MCF 10A (cell line): ENCODE measurements at places on chromosomes 5 and 9. TPM values are rescaled to one million over a fixed set of nuclear protein-coding genes. Genes with fewer than 3 reads are reported as not detected.

DNA sequence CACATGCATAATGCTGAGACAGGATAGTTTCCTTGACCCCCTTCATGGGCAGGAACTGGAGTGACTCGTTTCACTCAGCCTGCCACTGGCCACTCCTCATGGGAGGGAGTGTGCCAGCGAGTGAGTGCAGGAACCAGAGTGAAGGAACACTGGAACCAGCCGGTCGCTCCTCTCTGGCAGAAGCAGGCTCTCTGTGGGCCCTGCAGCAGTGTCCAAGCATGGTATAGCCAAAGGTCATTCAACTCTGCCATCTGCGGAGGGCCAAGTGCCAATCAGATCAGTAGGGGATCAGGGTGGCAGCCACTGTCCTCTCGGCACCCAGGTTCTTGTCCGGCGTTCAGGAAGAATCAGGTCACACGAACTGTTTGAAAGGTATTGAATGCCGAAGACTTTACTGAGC lies 169.3 kb upstream of the PPP1R2B start:
- no peak for DNase-seq
- no peaks in the 10 kb centered on the region for H3K36me3 ChIP-seq
- no peaks in the 10 kb centered on the region for H3K27me3 ChIP-seq
- H3K4me3 ChIP-seq: no peak overlapping the region
- H3K27ac ChIP-seq: no peak overlapping the region

DNA sequence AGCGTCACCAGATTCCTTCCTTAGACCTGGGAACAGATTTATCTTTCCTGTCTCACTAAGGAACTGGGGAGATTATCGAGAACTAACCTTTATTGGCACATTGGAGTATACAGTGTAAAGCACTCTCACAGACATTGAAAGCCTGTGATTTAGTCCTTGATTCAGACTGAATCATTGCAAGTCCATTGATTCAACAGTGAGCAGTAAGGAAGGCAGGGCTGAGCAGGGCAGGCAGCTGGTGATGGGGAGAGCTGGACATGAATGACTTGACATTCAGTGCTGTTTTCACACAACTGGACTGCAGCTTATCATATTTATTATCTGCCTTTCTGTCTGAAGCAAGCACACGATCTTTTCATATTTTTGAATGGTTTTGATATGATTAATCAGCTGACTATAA lies 16.2 kb downstream of the ISOC1 start:
- no peak overlapping the region for H3K4me3 ChIP-seq
- H3K27me3 ChIP-seq: no peaks in the 10 kb centered on the region
- DNase-seq: no peak

DNA sequence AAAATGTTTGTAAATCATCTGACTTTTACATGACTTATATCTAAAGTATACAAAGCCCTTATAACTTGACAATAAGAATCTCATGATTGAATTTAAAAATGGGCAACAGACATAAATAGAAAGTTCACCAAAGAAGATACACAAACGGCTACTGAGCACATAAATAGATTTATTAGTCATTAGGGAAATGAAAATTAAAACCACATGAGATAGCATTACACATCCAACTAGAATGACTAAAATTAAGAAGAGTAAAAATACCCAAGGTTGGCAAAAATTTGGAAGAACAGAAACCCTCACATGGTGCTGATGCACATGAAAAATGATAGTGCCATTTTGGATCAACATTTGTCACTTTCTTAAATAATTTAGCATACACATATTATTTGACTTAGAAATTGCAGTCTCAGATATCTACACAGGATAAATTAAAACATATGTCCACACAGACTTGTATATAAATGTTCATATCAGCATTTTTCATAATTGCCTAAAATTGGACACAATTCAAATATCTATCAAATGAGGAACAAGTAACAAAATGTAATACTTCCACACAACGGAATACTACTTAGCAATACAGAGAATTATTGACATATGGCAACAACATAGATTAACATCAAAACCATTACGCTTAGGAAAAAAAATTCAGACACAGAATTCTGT lies 359.1 kb upstream of the DAB2 start:
- no peaks in the 10 kb centered on the region for H3K27me3 ChIP-seq
- H3K36me3 ChIP-seq: no peaks in the 10 kb centered on the region

The PKD2L2 gene
- not detected in 2 replicates for total RNA-seq

- no peaks in the 10 kb centered on the region for H3K4me1 ChIP-seq
- H3K36me3 ChIP-seq: no peaks in the 10 kb centered on the region
- no peak overlapping the region for H3K4me3 ChIP-seq
Observed at GRCh38 chr5:143695244-143695864, 116.6 kb upstream of the HMHB1 start.

DNA sequence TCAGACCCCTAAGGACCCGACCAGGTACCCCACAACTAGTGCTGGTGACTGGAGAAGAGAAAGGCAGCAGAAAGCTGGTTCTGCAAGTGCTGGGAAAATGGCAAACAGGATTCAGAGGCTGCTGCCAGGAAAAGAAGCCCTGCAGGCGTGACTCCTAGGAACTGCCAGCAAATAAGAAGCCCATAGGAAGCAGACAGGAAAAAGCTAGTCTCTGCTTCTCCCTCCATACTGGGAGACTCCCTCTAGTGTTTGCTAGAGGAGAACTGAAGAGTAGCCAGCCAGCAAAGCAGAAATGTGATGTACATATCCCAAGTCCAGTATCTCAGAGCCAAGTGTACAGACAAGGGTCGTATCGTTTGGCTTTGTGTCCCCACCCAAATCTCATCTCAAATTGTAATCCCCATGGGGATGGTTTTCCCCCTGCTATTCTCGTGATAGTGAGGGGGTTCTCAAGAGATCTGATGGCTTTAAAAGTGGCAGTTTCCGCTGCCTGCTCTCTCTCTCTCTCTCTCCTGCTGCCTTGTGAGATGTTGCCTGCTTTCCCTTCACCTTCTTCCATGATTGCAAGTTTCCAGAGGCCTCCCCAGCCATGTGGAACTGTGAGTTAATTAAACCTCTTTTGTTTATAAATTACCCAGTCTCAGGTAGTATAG lies 38.1 kb upstream of the TUSC1 start:
- H3K27ac ChIP-seq: no peak overlapping the region
- no peak overlapping the region for H3K4me3 ChIP-seq
- H3K27me3 ChIP-seq: peaks cover 40% of the 10 kb centered on the region
- H3K4me1 ChIP-seq: no peaks in the 10 kb centered on the region
- DNase-seq: peak; percentile 80

GRCh38 chr9:14238518-14238917 lies 75.4 kb downstream of the NFIB start:
- DNase-seq: peak; percentile 86
- H3K36me3 ChIP-seq: peaks cover 3% of the 10 kb centered on the region
- H3K4me3 ChIP-seq: peak overlapping the region; percentile 66
- H3K4me1 ChIP-seq: peaks cover 42% of the 10 kb centered on the region
- peak overlapping the region; percentile 84 for H3K27ac ChIP-seq

DNA sequence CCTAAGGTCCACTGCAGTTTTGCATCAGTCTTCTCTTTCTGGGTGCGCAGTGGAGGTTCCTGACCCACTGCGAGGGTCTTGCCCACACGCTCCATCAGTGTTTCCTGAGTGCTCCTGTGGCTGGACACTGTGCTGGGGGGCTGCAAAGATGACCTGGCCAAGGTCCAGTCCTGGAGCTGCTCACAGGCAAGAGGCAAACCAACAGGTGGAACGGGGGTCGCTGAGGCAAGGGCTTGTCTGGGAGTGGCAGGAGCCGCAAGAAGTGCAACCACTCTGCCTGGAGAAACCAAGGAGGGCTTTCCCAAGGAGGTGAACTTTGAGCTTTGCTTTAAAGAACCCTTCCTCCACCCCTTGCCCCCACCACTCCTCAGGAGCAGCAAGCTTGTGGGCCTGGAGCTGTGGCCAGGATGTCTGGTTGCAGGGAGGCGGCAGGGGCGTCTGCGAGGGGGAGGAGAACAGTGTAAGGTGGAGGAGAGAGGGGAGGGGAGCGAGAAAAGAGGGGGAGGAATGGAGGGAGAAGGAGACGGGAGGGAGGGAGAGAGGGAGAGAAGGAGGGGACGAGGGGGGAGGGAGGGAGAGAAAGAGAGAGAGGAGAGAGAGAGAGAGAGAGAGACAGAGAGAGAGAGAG lies 444 bp upstream of the CPLX2 start:
- DNase-seq: no peak
- H3K4me1 ChIP-seq: no peaks in the 10 kb centered on the region
- H3K36me3 ChIP-seq: no peaks in the 10 kb centered on the region
- H3K4me3 ChIP-seq: no peak overlapping the region
- H3K27me3 ChIP-seq: peaks cover 67% of the 10 kb centered on the region

DNA sequence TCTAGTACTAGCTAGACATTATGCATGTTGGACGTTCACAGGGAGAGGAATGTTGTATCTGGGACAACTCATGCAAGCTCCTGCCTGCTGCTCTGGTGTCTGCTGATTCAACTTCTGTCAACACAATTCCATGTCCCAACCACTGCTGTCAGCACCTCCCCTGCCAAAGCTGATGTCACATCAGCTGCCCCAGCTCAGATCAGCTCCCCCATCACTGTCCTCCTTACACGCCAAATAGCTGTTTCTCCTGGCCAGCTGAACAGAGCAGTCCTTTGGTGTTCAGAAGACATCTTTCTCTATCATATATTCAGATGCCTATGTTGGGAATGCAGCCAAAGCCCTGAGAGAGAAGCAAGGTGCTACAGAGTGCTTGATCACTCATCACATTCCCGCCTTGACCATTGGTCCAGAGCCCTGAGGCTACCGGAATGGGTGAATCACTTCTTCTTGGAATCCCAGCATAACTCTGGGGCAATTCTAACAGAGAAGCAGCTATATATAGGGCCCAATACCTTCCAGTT lies 223.3 kb downstream of the SEC61B start:
- no peak overlapping the region for H3K4me3 ChIP-seq
- no peaks in the 10 kb centered on the region for H3K36me3 ChIP-seq
- peaks cover 9% of the 10 kb centered on the region for H3K4me1 ChIP-seq
- peaks cover 8% of the 10 kb centered on the region for H3K27me3 ChIP-seq
- H3K27ac ChIP-seq: no peak overlapping the region
- peak; percentile 97 for DNase-seq

- no peak overlapping the region for H3K27ac ChIP-seq
- H3K4me1 ChIP-seq: peaks cover 26% of the 10 kb centered on the region
- H3K4me3 ChIP-seq: no peak overlapping the region
- H3K27me3 ChIP-seq: no peaks in the 10 kb centered on the region
Observed at GRCh38 chr5:135234242-135234641, 164.8 kb downstream of the MACROH2A1 start.

GRCh38 chr9:135774794-135775525 lies 73.0 kb downstream of the KCNT1 start:
- DNase-seq: no peak
- H3K27ac ChIP-seq: no peak overlapping the region
- no peaks in the 10 kb centered on the region for H3K36me3 ChIP-seq

DNA sequence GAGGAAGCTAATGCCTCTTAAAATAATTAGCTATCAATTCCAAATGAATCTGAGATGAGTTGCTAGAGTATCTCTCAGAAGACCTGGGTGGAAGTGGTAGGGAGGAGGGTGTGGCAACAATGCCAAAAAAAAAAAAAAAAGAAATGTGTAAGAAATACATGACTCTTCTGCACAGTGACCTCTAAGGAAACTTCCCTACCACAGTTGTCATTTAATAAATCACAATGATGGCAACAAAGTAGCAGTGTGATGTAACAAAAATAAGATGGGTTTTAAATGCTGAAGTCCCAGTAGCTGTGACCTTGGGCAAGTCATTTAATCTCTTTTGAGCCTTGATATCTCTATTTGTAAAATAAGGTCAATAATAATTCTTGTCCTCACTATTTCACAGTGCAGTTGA lies 7.2 kb downstream of the FOXD1 start:
- no peak overlapping the region for H3K4me3 ChIP-seq
- H3K27me3 ChIP-seq: no peaks in the 10 kb centered on the region
- no peak overlapping the region for H3K27ac ChIP-seq
- peaks cover 14% of the 10 kb centered on the region for H3K36me3 ChIP-seq
- peaks cover 14% of the 10 kb centered on the region for H3K4me1 ChIP-seq
- DNase-seq: no peak

- H3K27me3 ChIP-seq: peaks cover 26% of the 10 kb centered on the region
- peak; percentile 66 for DNase-seq
- no peak overlapping the region for H3K4me3 ChIP-seq
- H3K27ac ChIP-seq: no peak overlapping the region
- peaks cover 9% of the 10 kb centered on the region for H3K4me1 ChIP-seq
- H3K36me3 ChIP-seq: peaks cover 6% of the 10 kb centered on the region
Observed at GRCh38 chr9:114988962-114989599, 58.7 kb upstream of the TNFSF8 start.

GRCh38 chr5:1768283-1769000 lies 31.2 kb downstream of the MRPL36 start:
- no peak for DNase-seq
- no peak overlapping the region for H3K27ac ChIP-seq
- H3K4me1 ChIP-seq: no peaks in the 10 kb centered on the region
- H3K27me3 ChIP-seq: peaks cover 14% of the 10 kb centered on the region
- no peak overlapping the region for H3K4me3 ChIP-seq

DNA sequence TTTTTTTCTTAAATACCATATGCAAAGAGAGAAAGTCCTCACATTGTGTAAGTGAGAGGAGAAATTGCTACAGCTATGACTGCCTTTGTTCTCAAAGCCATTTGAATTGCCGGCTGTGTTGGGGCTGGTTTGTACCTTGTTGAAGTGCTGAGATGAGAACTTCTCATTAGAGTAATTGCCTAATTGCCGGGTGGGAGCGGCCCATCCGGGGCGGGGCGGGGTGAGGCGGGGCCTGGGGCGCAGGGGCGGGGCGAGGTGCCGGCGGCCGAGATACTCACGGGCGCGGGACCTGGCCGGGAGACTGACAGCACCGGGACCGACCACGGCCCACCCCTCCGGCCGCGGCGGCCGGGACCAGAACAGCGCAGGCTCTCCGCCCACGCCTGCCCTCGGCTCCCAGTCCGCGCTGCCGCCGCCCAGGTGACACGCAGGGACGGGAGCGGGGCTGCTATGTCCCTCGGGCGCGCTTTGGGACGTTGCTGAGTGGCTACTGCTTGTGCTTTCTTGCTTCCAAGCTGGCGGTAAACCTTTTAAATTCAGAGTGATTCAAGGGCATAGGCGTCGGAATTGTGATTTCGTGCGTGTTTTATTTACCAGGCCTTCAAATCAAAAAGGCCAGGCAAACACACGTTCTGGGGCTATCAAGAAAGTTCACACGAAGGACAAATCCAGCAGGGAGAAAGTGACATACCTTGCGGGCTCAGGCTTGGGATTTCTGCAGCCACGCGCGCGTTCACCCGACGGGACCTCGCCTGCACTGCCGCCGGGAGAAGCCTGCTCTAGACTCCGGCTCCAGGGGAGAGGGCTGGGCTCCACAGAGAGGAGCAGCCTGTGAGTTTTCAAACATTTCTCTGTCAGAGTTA lies 269.1 kb downstream of the FANCC start:
- peak; percentile 85 for DNase-seq
- H3K27ac ChIP-seq: peak overlapping the region; percentile 76
- peaks cover 29% of the 10 kb centered on the region for H3K36me3 ChIP-seq
- no peaks in the 10 kb centered on the region for H3K27me3 ChIP-seq
- H3K4me3 ChIP-seq: peak overlapping the region; percentile 78

DNA sequence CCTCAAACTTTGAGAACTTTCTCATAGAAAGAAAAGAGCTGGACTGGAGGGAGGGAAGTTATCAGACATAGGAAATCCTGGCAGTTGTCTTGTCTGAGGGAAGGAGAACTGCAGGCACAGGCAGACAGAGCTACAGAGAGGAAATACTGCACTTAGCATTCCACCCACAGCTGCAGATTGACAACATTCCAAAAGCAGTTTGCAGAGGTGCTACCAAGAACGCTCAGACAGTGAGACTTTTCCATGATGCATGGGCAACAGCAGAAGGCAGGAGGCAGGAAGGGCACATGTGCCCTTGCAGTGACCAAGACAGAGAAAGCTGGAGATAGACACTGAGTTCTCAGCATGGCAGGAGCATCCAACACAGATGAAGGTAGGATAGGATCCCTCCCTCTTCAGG lies 327.5 kb upstream of the ZNF462 start:
- no peak overlapping the region for H3K4me3 ChIP-seq
- DNase-seq: no peak
- no peaks in the 10 kb centered on the region for H3K36me3 ChIP-seq
- H3K27me3 ChIP-seq: no peaks in the 10 kb centered on the region
- H3K27ac ChIP-seq: no peak overlapping the region

The C5orf46 gene
- total RNA-seq: 2.1 and 5.7 TPM in 2 replicates
